ENCODE measurements at places on chromosomes 5 and 9.

DNA sequence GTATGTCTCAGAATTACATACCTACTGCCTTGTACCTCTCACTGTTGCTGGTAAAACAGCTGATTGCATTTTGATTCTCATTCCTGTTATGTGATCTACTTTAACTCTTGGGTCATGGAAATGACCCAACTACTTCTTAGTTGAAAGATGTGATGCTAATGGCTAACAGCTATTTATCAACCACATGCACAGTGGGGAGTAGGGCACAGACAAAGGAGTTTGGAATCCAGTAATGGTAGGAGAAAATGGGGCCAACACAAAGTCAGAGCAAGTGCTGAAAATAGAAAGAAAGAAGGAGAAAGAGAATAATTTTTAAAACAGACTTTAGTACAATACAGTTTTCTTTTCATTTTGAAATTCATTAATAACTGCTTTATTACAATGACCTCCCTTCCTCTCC, 241.0 kb downstream of the PTPRD start:
- no peak for DNase-seq

DNA sequence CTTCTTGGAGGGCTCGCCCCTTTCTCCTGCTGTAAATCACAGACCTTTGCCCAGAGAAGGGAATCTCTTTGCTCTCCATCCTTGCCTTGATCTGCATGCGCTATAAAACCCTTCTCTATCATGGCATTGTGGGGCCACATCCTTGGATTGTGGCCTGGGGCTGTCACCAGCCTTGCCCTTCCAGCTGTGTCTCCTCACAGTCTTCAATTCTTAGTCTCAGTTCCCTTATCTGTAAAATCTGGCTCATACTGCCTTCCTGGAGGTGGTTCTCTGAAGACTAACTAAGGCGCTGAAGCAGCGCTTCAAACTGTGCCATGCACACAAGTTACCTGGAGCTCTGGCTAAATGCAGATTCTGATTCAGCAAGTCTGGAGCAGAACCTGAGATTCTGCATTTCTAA, 53.4 kb upstream of the RARS1 start:
- DNase-seq: no peak

DNA sequence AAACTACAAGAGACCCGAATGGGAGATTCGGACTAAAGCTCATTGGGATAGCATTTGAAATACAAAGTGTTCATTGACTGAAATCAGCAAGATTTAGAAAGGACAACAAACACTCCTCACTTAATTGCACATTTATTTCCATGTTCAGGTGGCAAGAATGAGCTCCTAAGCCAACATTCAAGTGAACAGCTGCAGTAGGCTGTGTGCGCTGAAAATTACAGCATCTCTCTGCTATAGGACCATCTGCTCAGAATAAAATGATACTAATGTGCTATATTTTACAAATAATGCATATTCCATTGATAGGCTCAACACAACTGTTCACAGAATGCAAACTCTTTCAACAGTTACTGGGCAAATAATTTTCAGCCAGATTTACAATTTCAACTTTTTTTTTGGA, 61.8 kb downstream of the ELAVL2 start:
- DNase-seq: no peak

GRCh38 chr5:138960145-138960692, 85.1 kb upstream of the LRRTM2 start:
- no peak for DNase-seq

- DNase-seq: peak; percentile 19
Observed at GRCh38 chr9:14119694-14120514, 194.0 kb downstream of the NFIB start.

GRCh38 chr9:81119591-81119990, 569.8 kb downstream of the TLE1 start:
- DNase-seq: no peak

DNA sequence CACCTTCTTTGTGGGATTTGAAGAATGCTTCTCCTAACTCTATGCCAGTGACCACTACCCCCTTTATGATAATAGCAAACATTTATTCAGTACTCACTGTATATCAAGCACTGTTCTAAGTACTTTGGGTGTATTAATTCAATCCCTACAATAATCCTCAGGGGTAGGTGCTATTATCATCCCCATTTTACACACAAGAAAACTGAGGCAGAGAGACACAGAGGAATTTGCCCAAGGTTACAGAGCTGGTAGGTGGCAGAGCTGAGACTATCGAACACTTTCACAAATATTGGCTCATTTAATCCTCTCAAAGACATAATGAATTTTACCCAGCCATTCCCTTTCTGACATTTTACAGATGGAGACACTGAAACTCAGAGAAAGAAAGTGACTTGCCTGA, 9.8 kb upstream of the LARP1 start:
- DNase-seq: no peak

- no peak for DNase-seq
Observed at GRCh38 chr5:132384506-132385050, 15.1 kb downstream of the SLC22A5 start.
